Smooth muscle cell of trachea (primary cell): ENCODE measurements at places on chromosomes 7 and 10. TPM values are rescaled to one million over a fixed set of nuclear protein-coding genes. Genes with fewer than 3 reads are reported as not detected.

FUOM gene
- total RNA-seq: 24.8 and 26.5 TPM in 2 replicates

AGAP9 gene
- 5.2 and 5.5 TPM in 2 replicates for total RNA-seq

PCDH15 gene
- total RNA-seq: under 0.01 and 0.44 TPM in 2 replicates

LRIT1 gene
- not detected in 2 replicates for total RNA-seq

HOXA3 gene
- total RNA-seq: 2.6 and 3.0 TPM in 2 replicates

SGCE gene
- total RNA-seq: 87.5 and 115 TPM in 2 replicates

C7orf57 gene
- not detected in 2 replicates for total RNA-seq

OR6B1 gene
- not detected in 2 replicates for total RNA-seq

SPDYE11 gene
- total RNA-seq: under 0.01 TPM in 1 of 2 replicates, not detected in the other
